ENCODE measurements at places on chromosomes 11 and 22. TPM values are rescaled to one million over a fixed set of nuclear protein-coding genes. Genes with fewer than 3 reads are reported as not detected.

BRSK2 gene
- 0.77 TPM for total RNA-seq

STX5 gene
- 22.0 TPM for total RNA-seq

PRMT3 gene
- 38.9 TPM for total RNA-seq

MIAT gene
- total RNA-seq = 0.46 TPM

MRGPRF gene
- under 0.01 TPM for total RNA-seq

TRPM5 gene
- total RNA-seq = not detected

GAL gene
- total RNA-seq = 0.46 TPM

SSTR3 gene
- not detected for total RNA-seq

OVOL1 gene
- total RNA-seq = not detected

PRODH gene
- 3.1 TPM for total RNA-seq

AAMDC gene
- total RNA-seq = 14.7 TPM

ARFGAP3 gene
- 29.6 TPM for total RNA-seq

DDI1 gene
- total RNA-seq = not detected

PAX6 gene
- not detected for total RNA-seq

Measured in melanocyte of skin (primary cell).